Stimulated activated CD4-positive, alpha-beta T cell treated with anti-CD3 and anti-CD28 coated beads, Interleukin-12 subunit alpha, Interleukin-12 subunit beta, amount 100 ng/mL, for 24 hours (primary cell): ENCODE measurements at places on chromosomes 16 and 17.

DNA sequence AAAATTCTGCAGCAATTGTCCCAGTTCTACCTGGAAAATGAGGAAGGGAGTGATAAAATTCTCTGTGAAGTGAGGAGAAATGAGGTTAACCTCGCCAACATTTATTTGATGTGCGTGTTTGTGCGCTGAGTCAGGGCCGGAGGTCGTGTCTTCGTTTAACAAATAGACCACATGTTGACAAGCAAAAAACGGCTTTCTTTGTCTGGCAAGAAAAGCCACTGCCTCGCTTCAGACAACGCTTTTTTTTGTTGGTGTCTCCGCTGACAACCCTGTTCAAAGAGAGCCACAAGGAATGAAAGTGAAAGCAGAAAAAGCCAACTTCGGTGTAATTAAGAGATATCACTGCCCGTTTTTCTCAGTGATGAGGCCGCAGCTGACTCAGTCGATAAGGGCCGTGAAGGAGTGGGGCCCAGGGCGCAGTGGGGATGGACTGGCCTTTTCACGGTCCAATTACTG is 510.6 kb downstream of the CDH13 start:
- no peak for DNase-seq

DNA sequence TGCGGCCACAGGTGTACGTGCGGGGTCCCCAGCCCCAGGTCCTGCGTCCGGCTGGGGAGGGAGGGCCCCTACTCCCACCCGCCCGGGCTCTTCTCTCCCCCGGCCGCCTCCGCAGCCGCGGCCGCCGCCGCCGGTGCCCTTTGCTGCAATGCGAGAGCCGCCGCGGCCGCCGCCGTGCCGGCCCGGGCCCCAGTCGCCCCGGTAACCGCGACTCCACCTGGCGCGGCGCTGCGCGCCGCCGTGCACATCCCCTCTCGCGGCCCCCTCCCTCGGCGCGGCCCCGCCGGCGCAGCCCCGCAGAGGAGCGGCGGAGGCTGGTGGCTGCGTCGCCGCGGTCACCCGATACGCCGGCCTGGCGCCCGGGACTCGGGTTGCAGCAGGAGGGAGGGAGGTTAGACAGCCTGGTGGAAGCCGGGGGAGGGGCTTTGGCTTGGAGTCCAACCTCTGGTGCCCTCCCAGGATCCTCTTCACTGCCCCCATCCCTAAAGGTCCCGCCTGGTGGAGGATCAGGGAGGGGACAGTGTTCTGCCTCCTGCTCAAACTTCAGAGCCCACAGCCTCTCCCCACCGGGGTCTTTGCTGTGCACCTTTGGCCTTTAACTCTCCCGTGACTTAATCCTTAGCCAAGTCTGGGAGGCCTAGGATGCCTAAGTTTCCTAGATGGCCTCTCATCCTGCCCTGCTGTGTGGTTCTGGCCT is 32.9 kb downstream of the SRCIN1 start:
- DNase-seq = no peak

DNA sequence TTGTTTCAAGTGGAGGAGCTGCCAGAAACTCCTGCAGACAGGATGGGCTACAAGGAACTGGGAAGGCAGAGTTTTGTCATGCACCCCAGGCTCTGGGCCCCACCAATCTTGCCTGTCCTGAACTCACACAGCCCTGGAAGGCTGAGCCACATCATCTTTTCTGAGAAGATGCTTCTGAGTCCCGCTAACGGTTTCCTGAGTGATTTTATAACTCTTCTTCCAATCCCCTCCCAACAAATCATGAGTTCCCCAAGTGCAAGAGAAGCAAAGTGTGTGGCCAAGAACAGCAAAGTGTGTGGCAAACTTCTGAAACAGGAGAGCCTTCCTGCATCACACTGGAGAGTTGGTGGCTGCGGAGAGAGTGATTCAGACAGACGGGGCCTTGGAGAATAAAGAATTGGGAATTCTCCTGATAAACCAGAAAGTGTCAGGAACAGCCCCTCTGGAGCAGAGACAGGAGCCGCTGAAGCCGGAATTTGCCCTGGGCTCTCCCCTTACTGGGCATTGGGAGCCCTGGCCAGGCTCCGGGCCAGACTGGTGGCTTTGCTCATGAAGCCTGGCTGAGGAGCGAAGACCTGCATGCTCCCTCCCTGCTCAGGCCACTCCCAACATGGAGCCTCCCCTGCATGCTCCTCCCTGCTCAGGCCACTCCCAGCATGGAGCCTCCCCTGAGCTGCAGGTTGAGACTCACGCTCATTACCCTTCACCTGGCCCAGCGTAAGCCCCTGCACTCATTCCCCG is 47.2 kb downstream of the PITPNM3 start:
- DNase-seq = no peak

DNA sequence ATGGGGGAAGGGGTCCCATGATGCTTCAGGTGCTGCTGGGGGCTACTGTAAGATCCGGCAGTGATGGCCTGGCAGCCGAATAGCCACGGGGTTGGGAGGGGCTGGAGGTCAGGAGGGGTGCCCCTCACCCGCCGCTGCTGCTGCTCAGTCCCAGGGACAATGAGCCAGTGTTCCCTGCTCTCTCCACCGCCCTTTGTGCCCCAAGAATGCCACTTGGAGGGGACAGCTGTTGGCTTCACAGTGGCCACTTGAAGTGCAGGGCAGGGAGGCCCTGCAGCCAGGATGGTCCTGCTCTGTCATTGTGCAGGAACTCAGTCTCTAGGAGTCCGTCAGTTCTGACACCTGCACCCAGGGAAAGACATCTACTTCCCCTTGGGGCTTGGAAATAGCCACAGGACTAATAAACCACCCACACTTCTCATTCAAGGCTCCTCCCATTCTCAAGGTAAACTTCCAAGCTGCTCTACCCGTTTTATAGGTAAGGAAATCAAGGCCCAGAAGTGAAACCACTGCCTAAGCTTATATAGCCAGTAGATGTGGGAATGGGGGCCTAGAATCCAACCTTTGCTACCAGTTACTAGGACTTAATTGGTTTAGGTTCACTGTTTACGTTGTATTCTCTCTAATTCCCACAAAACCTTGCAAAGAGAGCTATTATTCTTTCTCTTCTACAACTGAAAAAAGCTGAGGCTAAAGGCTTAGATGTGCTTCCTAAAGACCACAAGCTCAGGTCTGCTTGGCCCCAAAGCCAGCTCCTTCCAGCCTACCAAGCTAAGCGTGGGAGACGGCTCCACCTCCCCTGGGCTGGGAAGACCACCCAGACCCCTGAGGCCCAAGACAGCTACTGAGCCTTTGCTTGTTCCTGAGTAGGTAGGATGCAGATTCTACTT is 6.2 kb upstream of the CPSF4L start:
- DNase-seq = no peak

DNA sequence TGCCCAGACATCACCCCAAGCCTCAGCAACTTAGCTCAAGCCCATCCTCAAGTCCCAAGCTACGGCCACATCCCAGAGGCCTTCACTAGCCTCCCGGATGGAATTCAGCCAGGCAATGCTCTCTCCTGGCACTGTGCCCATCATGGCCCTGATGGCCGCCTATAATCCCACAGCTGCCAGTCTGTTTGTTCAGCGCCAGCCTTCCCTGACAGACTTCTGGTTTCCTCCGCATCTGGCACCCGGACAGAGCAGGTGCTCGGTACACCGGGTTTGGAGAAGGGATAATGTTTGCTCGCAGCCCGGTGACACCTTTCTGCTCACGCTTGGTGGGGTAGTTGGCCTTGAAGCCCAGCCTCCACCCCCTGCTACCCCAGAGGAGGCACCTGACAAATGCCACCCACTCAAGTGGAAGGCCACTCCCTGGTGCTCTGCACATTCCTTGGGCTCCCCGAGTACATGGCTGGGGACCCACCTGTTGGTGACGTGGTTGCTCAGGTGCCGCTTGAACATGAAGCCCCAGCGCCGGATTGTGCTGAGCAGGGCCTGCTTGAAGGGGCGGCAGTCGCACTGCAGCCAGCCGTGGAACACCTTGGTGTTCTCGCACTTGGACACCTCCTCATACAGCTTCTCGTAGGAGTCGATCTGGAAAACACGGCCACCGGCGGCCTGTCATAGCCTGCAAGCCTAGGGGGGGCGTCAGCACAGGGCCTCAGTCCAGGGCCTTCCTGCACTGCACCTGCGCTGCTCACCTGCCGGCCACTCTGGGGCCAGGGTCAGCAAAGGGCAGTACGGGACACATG is 47.1 kb downstream of the DNAH17 start:
- DNase-seq = no peak
